ENCODE measurements at places on chromosomes 7 and 10.

- no peak for DNase-seq
Measured at GRCh38 chr10:123995461-123996131, 97.8 kb downstream of the CHST15 start.

DNA sequence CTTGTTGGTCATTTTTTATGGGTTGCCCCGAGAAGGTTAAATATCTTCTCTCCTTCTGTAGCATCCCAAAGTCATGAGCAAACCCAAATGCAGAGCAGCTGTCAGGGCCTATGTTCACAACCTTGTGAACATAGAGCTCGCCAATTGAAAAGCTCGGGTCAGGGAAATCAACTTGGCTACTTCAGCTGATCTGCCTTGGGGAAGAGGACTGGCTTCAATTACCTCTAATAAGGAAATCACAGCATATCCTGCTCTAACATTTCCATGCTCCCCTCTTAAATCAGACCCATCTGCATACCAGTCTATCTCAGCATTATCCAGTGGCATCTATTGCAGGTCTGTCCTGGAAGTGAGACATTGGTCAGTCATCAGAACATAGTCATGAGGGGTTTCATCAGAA lies 105.6 kb downstream of the ANKRD26 start:
- DNase-seq = no peak

- no peak for DNase-seq
Measured at GRCh38 chr7:42292991-42293521, 56.0 kb upstream of the GLI3 start.

DNA sequence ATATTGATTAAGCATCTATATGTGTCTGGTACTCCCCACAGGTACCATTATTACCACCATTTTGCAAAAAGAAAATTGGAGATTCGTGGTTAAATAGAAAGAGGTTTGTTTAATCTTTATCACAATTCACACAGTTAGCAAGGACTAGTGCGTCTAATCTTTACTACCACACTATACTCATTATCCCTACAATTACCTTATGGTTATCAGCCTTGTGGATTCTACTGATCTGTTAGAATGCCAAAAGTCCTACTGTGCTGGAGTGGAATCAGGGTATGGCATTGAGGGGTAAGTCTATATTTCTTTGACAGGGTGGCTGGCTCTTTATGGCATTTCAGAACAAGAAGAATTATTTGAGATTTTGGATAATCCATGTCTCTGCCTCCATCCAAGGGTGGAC lies 156.1 kb downstream of the RNLS start:
- DNase-seq = no peak

- DNase-seq = no peak
Measured at GRCh38 chr7:78479348-78479747, 680.8 kb downstream of the PHTF2 start.

DNA sequence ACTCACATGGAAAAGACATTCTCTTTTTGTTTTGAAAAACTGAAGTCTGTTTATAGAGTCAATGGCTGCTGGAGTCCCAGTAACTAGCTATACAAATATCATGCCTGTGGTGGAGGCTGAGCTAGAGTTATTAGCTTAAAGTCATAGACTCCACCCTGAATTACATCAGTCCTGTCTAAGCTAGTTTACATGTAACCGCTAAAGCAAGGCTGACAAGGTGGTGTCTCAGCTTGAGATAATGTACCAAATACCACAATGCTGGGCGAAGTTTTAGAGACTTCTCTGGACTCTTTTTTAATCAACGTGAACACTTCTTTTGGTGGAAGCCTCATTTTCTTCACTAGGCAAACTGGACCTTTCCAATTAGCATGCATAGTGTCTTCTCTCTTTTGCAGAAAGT lies 219.4 kb downstream of the ANK3 start:
- DNase-seq = no peak

- DNase-seq = no peak
Measured at GRCh38 chr7:45031829-45032228, 31.8 kb downstream of the CCM2 start.

DNA sequence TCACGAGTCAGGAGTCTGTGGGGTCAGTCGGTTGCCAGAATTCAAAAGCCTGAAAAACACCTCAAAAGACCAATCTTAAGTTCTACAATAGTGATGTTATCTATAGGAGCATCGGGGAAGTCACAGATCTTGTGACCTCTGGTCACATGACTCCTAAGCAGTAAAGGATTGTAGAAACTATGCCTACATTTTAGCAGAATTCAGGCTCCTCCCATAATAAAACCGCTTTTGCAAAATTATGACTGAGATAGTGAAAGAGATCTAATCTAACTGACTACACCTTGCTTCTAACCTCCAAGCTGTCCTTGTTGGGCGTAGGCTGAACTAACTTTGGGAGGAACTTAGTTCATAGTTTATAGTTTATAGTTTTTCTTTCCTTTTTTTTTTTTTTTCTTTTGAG lies 16.6 kb downstream of the SSMEM1 start:
- DNase-seq = no peak

GRCh38 chr10:22580711-22581110 lies 133.7 kb downstream of the PIP4K2A start:
- no peak for DNase-seq

- DNase-seq = no peak
Measured at GRCh38 chr7:31775556-31775955, 88.5 kb downstream of the PPP1R17 start.

DNA sequence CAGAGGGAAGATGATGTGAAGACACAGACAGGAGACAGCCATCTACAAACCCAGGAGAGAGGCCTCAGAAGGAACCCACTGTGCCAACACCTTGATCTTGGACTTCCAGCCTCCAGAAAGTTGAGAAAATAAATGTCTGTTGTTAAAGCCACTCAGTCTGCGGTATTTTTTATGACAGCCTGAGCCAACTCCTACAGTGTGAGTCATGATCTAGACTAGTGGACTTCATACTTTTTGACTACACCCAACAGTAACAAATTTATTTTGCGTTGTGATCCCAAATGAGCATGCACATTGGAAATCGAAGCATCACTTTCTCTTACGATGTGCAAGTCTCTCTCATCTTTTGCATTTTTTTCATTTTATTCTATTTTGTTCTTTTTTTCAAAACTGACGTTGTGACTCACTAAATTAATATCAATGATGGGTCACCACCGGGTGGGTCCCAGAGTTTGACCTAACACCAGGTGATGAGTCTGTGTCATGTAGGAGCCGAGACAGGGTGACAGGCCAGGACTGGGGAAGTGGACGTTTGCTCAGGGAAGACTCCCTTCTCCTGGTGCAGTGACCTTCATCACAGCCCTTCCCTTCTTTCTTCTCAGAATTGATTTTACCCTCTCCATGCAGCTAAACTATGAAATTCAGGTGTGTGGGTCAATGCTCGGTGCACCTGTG lies 28.9 kb downstream of the PHYH start:
- DNase-seq = no peak

All from effector memory CD8-positive, alpha-beta T cell (primary cell).